Stimulated activated naive CD4-positive, alpha-beta T cell treated with Interleukin-2 at 50 U/mL for 16 hours (primary cell): ENCODE measurements at places on chromosomes 3 and 15.

DNA sequence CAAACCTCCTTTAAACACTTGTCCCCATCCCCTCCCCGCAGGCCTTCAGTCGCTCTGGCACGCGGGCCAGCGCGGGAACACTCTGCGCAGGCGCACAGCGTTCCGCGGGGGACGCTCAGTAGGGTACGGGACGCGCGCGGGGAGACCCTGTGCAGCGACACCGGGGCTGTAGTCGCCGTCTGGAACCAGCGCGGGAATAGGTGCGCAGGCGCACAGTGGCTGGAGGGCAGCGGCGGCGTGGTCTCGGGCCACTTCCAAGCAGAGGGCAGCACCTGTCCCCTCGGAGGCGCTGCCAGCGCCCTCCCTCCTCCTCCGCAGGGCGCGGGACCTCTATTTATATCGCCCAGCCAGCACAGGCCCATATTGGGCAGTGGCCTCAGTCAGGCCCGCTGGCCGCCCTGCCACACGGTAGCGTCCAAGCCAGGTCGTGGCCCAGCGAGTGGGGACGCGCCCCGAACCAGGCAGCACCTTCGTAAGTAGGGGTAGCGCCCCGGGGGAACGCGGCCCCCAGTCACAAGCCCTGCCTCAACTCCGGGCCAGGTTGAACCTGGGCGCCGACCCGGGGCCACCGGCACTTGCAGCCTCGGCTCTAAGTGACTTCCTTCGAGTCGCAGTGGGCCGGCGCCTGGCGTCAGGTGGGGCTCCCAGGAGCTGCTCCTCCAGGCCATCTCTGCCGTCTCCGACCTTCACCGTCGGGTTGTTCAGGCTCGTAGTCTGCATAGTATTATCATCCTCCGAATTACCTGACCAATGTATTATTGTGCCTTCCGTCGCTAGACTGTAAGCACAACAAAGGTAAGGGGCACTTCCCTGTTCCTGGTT, at the start of gene KBTBD12:
TSS of gene KBTBD12 (plus strand) at position 118 of the 822 bp plus-strand sequence. CDS start 7,830 bp downstream, outside the sequence.
- DNase-seq: no peak

DNA sequence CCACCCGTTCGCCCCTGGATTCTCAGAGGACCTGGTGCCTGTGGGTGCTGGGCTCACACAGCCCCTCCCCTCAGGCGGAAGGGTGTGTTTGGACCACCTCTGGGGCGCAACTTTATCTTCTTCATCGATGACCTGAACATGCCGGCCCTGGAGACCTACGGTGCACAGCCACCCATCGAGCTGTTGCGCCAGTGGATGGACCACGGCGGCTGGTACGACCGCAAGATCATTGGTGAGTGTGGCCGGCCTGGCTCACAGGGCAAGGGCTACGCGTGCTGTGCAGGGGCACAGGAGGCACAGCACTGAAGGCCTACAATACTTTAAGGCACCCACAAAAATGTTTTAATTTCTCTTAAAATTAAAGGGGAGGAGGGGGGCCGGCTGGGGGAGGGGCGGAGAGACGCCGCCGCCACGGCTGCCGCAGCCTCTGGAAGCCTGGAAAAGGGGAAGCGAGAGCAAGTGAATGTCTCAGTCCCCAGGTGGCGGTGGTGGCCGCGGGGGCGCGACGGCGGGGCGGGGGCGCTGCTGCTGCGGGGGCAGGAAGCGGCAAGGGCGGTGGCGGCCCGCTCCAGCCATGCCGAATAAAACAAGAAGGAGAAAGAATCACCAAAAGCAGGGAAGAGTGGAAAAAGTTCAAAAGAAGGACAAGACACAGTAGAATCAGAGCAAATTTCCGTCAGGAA, 56.8 kb downstream of the DNAH1 start:
- DNase-seq: no peak

GRCh38 chr3:66495668-66496045, 5.2 kb downstream of the LRIG1 start:
- DNase-seq: no peak

GRCh38 chr15:69755551-69756310, 303.1 kb downstream of the RPLP1 start:
- peak; percentile 84 for DNase-seq

DNA sequence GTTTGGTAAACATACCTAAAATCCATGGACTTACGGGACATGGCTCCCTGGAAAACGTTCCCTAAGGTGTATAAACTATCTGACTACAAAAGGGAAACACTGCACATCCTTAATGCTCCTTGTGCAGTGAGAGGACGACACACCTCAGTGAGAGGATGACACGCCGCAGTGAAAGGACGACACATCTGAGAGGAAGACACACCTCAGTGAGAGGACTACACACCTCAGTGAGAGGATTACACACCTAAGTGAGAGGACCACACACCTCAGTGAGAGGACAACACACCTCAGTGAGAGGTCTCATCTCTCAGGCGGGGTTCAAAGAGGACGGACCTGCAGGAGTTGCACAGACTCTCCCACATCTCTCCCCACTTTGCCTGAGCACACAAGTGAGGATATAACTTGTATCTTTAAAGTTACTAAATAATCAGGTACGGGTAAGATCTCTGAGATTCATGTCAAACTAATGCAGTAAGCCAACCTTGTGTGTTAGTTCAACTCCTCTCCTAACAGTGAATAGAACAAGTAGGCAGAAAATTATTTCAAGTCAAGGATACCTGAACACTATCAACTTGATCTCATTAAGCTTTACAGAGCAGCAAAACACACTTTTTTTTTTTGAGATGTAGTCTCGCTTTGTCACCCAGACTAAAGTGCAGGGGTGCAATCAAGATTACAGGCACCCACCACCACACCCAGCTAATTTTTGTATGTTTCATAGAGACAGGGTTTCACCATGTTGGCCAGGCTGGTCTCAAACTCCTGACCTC, 32.1 kb downstream of the HERC2 start:
- no peak for DNase-seq

GRCh38 chr15:76169018-76169417, 109.2 kb downstream of the TMEM266 start:
- no peak for DNase-seq

- no peak for DNase-seq
These were observed 353.9 kb upstream of the KCNMB2 start for GRCh38 chr3:178182337-178182779.

- no peak for DNase-seq
These were observed 129.8 kb downstream of the MEIS2 start for GRCh38 chr15:36970522-36970921.

- peak; percentile 5 for DNase-seq
These were observed 72.7 kb downstream of the DZIP3 start for GRCh38 chr3:108662142-108662738.

DNA sequence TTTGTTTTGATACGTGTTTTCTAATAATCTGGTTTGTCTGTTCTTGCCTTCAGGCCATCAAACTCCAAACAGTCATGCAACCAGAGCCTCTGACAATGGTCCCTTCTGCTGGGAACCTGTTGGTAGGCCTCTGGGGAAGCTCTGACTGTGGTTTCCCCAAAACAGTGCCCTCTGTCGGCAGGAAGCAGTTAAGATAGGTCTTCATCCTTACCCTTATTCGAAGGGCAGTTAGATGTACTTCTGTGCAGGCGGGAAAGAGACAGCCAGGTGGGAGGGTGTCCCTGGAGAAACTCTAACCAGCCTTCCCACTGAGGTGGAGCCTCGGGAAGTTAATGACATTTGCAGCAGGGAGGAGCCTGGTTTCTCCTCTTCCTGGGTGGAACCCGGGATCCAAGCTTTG, 81.6 kb upstream of the CHMP2B start:
- no peak for DNase-seq

DNA sequence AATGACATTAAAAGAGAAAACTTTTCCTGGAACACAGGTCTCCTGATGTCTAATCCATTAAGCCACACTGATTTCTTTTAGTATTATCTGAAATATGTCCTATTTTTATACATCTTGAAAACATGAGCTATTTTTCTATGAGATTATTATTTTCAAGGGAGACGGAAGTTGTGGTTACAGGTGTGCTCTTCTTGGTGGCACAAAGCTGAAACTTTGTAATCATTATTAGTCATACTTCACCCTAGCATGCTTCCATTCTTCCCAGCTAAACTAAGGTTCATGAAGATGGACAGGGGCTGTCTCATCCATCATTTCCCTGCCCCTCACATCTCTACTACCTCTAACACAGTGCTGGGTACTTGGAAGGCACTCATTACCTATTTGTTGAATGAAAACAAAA, 85.6 kb upstream of the POU1F1 start:
- DNase-seq: no peak

DNA sequence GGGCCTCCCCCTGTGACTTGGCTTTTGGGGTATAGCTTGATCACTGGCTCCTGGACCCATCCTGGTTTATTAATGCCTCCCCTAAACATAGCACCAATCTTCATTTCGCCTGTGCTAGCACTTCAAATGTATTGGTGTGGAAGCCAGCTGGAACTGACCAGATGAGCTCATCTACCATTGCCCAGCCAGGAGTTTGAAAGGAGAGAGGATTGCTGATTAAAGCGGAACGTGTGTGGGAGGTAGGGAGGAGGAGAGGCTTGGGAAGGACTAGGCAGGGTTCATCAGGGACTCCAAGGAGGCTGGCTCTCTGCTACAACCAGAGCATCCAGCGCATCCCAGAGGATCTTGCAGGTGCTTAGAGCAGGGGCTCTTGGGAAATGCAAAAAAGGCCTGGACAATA, 34.4 kb upstream of the TLE3 start:
- no peak for DNase-seq

DNA sequence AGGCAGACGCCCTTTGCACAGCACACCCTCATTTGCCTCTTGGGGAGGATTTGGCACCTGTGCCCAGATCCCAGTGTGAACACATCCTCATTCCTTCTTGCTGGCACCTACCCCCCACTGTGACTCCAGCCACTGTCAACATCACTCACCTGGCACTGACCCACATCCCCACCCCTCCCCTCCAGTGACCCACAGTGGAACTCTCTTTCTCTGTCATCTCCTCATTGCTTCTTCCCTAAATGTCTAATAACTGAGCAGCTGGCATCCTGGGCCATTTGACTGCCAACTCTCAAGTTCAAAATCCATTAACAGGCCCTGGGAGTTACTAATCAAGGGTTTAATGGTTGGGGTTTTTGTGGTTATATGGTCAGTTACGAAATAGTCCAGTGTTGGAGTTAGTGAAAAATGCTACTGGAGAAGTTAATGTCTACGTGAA, 14.4 kb downstream of the SNAPC5 start:
- no peak for DNase-seq

- no peak for DNase-seq
These were observed 620 bp upstream of the CMSS1 start for GRCh38 chr3:99817047-99817436.

- DNase-seq: no peak
These were observed 23.7 kb downstream of the P3H2 start for GRCh38 chr3:190097025-190097424.

GRCh38 chr15:81106560-81106959, 27.5 kb upstream of the CFAP161 start:
- DNase-seq: no peak

- no peak for DNase-seq
These were observed 47.4 kb upstream of the P3H2 start for GRCh38 chr3:190167936-190168680.

DNA sequence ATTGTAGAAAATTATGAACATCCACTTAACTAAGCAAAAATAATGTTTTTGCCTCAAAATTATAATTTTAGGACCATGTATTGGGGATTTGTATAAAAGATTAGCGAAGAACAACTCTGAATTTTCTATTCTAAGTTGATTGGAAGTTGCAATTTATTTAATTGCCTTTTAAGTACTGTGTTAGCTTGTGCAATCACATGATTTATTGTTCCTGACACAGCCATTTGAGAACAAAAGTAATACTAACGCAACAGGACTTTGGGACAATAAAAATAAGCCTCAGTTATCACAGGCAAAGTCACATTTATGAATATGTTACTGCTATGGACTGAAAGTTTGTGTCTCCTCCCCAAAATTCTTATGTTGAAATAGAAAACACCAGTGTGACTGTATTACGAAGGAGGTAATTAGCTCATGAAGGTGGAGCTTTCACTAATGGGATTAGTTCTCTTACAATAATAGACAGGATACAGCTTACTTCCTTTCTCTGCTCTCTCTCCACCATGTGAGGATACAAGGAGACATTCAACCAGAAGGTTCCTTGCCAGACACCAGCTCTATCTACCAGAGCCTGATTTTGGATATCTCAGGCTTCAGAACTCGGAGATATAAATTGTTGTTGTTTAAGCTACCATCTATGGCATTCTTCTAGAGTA, 745.9 kb downstream of the ZBBX start:
- DNase-seq: no peak

DNA sequence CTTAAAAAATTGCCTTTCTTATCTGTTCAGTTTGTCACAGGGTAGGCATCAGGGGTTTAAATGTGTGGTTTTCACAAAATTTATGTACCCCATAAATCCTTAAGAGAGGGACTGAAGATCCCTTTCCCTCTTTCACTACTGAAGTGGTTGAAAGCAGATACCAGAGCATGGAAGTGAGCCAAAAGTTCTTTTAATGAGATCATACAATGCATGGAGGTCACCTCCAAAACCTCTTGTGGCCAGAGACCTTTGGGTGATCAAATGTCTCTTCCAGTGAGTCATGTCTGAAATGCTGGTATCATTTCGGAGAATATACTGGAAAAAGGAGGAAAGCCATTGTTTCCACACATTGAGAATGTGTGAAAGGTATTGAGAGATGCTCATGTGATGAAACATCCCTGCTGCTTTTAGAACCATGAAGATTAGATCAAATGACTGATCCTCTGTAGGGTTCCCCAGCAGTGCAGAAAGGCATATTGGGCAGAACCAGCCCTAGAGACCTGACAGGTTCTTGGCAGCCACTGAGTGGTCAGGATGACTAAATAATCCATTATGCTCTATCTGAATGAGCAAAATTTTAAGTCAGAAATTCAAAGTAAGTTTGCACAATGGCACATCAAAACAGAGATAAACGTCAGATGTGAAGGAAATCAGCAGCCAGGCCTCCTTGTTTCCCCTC, 165.8 kb upstream of the SLC2A2 start:
- DNase-seq: no peak
